ENCODE measurements at places on chromosomes 5 and 9.

- no peak for DNase-seq
Measured at GRCh38 chr9:88949425-88949824, 41.8 kb upstream of the S1PR3 start.

- DNase-seq: no peak
Measured at GRCh38 chr5:171031977-171032376, 170.2 kb downstream of the RANBP17 start.

GRCh38 chr5:177535125-177535524, 18.4 kb upstream of the DDX41 start:
- no peak for DNase-seq

DNA sequence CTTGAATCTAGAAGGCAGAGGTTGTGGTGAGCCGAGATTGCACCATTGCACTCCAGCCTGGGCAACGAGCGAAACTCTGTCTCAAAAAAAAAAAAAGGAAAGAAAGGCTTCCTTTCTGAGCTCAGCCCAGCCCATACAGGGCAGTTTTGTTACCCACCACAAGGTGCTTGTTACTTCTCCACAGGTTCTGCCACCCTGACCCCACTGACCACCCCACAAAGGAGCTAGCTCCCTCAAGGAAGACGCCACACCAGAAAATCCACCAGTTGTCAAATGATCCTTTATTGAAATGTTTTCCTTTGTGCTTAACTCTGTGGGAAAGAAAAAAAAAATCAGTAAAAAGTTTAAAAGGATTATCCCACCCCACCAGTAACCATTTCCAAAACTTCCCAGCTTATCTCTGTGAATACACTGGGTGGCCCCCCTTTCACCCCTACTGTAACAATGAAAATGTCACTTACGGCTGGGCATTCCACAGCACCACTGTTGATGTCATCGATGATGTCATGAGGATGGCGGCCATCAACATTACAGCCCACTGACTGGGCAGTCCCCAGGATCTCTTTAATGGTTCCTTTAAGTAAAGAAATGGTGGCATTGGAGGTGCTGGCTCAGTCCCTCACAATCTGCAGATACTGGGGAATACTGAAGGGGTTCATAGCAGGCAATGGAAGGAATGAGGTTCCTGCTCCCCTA, 3.6 kb downstream of the RPL12 start:
- DNase-seq: no peak

- DNase-seq: no peak
Measured at GRCh38 chr9:33080534-33080933, 4.1 kb upstream of the SMU1 start.

GRCh38 chr5:117686926-117687325, 1112.3 kb upstream of the SEMA6A start:
- no peak for DNase-seq

GRCh38 chr9:124011460-124012301, at the start of gene LHX2:
Gene LHX2, plus strand, starts transcription at chr9:124011768. Its CDS starts 581 bp downstream, at chr9:124012349.
- peak; percentile 68 for DNase-seq

DNA sequence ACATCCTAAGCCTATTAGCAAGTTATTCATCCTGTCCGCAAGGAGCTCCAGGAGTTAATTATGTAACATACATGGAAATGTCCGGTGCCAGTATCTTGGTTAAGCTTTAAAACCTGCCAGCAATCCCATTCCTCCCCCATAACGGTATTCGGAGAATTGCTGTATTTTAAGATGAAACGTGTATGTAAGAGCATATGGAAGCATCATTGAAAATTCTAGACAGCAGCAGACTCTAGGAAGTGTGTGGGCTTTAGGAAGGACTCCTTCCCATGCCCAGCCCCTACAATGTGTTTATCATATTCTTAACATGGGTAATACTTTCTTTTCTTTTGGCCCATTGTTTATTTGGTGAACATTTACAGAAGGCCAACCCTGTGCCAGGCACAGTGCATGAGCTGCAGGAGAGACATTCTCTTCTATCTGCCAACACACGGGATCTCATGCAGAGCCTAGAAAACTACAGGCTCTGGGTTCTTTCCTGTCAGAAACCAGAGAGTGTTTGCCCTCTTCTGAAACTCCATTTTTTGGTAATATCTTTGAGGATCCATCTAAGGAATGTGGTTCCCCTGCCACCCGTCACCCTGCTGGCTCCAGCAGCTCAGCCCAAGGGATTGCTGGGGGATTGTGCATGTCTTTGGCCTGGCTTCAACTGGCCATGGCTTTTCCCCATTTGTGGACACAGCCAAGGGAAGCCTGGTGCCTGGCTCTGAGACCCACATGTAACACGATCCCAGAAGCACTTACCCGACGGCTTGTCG, 15.1 kb downstream of the ANGPTL2 start:
- DNase-seq: no peak

GRCh38 chr9:131361202-131361833, 32.6 kb upstream of the PRRC2B start:
- DNase-seq: no peak

GRCh38 chr9:105344283-105344682, 99.8 kb downstream of the SLC44A1 start:
- no peak for DNase-seq

DNA sequence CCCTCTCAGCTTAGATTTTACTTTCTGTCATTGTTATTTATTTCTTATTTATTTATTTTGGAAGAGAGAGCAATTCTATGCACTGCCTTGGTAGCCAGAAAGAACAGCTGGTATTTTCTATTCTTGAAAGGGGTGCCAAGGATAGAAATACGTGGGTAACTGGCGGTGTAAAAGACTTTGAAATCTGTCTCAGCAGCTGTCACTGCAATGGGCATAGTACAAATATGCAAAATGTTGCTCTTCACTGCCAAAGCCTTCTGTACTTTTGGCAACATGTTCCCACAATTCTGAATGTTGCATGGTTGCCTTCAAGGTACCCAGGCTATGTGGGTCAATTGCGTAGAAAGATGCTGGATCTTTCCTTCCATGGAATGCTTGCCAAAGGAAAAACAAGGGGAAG, 230.2 kb upstream of the EDIL3 start:
- no peak for DNase-seq

- no peak for DNase-seq
Measured at GRCh38 chr5:127757576-127757975, 54.4 kb downstream of the CCDC192 start.

- no peak for DNase-seq
Measured at GRCh38 chr5:94660506-94660905, 42.0 kb downstream of the SLF1 start.

- no peak for DNase-seq
Measured at GRCh38 chr5:40735609-40736008, 20.2 kb downstream of the TTC33 start.

DNA sequence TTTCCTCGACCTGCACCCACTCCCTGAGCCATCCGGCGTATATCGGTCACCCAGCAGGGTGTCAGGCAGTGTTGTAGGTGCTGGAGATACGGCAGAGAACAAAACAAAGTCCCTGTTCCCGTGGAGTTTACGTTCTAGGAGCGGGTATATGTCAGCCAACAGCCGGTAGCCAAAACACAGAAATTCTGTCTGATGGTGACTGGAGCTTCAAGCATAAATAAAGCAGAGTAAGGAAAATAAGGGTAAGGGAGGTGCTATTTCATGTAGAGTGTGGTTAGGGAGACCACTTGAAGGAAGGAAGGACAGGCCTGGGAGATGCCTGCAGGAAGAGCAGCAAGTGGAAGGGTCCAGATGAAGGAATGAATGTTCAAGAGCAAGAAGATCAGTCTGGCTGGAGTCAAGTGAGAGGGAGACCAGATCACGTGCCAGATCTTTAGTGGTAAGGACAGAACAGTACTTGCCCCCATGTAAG, 783 bp upstream of the ZFR start:
- DNase-seq: no peak

- DNase-seq: no peak
Measured at GRCh38 chr5:174547814-174548213, 176.6 kb upstream of the MSX2 start.

- no peak for DNase-seq
Measured at GRCh38 chr5:120306303-120306702, 157.8 kb upstream of the PRR16 start.

- no peak for DNase-seq
Measured at GRCh38 chr9:25702536-25702935, 24.3 kb upstream of the TUSC1 start.

DNA sequence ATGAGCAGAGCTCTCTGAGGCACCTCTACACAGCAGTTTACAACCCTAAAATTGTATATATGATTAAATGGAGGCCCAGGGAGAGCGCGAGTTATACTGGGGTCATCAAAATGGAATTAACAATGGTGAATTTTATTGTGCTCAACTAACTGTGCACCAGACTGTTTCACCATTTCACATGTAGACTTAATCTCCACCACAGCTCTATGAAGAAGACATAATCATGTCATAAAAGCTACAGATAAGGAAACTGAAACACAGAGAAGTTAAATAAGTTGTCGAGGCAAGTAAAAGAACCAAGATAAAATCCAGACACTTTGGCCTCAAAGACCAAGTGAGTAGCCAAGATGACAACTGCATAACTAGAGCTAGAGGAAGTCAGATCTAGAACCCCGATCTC, 1.5 kb downstream of the SH3TC2 start:
- no peak for DNase-seq

DNA sequence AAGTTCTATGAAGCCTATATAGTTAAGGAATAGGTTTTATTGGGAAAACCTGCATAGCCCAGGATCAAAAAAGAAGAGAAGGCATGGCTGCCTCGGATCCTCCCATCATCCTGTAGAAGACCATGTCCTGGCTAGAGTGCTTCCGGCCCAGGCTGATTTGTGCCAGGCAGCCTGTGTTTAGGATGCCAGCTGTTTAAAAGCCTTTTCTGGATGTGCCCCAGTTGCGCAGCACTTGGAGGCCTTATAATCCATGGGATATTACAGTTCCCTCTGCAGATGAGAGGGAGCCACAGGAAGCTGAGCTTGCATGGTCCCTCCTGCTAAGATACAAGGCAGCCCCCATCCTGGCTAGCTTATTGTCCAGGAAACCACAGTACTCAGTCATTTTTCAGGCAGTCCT, 97.9 kb downstream of the CHSY3 start:
- DNase-seq: no peak

GRCh38 chr9:133830310-133830709, 92.2 kb upstream of the SARDH start:
- DNase-seq: no peak

DNA sequence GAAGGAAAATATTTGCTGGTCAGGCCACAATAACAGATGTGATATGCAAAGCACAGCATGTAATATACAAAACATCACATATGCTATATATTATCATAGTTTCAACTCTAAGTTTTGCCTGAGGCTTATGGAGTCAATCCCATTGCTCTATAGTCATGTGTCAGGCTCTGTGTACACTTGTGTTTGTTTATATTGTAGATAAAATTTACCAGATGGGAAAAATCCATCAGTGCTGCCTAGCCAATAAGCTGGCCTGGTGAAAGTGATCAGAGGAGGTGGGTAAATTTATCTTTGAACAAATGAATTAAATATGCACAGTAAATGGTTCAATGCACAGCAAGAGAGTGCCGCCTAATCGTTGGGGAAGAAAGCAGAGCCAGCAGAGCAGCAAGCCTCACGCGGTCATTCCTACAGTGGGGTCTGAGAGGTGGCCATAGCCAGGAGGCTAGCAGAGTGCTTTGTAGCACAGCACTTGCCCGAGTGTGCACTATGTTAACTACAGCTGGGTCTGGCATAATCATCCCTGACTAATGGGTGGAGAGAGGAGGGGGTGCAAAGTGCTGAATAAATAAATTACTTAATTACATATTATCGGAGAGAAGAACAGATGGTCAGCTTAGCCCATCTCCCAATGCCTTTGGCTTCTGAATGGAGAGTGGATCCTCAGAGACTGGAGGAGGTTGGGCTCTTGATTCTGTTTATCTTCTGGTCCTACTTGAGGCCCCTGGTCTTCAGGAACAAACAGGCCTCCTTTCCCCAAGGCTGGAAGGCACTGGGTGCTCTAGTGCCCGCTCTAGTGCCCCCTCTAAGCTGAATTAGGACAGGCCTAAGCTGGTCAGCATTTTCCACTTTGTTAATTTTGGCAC, 153.5 kb downstream of the MAT2B start:
- DNase-seq: no peak

GRCh38 chr9:68530618-68531017, 10.1 kb downstream of the TMEM252 start:
- DNase-seq: no peak

GRCh38 chr9:113488071-113488470, 24.5 kb downstream of the RGS3 start:
- DNase-seq: no peak

DNA sequence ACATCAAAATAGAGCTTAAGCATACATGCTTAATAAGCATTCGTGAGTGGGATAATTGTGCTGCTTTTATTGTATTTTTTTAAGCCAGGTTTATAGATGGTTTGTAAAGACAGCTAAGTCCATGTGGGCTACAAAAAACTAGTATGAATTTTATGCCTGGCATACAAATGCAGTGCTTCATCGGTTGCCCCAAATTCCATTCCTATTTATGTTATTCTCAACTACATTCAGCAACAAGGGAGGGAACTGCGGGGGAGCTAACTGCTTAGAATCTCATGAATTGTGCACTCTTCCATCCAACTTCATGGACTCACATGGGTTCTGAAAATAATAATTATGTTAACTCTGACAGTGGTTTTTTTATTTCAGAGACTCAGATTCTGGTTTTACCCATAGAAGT, 199.2 kb downstream of the FAM170A start:
- DNase-seq: no peak

- DNase-seq: no peak
Measured at GRCh38 chr9:35914301-35914807, 5.1 kb downstream of the SPAAR start.

DNA sequence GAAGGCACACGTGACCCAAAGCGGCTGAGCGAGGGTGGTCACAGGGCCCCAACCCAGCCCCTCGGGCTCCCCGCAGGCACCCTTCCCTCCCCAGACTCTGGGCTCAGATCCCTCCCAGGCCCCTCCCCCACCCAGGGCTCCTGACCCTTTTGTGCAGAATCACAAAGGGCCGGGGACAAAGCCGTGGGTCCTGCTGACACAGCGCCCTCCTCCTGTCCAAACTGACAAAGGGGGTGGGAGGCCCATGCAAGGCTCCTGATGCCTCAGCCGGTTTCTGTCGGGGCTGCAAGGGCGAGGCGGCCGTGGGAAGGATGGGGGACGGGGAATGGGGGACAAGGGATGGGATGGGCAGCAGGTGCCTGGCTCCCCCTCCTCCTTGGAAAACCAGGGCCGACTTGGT, 43.5 kb upstream of the UBAC1 start:
- DNase-seq: no peak

DNA sequence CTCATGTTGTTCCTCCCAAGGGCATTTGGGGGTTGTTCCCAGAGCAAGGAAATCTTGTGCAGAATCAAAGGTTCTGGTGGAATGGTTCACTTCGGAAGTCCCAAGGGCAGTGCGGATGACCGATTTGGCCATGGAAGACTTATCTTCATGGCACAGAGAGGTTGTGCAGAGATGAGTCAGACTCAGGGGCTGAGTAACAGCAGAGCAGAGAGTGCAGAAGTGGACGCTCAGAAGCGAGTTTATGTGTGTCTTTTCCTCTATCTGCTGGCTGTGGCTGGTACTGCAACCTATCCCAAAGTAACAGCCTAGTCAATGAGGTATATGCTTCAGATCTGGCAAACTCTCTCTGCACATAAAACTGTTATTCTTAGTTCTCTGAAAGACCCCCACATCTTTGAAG, 118.1 kb downstream of the DPYSL3 start:
- no peak for DNase-seq

- no peak for DNase-seq
Measured at GRCh38 chr5:98779264-98779877, 5.9 kb downstream of the RGMB start.

- DNase-seq: no peak
Measured at GRCh38 chr9:8769153-8769552, 969.6 kb upstream of the DMAC1 start.

GRCh38 chr5:32866138-32866537, 155.0 kb downstream of the NPR3 start:
- DNase-seq: no peak

GRCh38 chr5:90387508-90387907, 22.0 kb downstream of the CETN3 start:
- DNase-seq: no peak
